Liver (tissue), 10 donors: ENCODE measurements at places on chromosomes 6 and 20.

DNA sequence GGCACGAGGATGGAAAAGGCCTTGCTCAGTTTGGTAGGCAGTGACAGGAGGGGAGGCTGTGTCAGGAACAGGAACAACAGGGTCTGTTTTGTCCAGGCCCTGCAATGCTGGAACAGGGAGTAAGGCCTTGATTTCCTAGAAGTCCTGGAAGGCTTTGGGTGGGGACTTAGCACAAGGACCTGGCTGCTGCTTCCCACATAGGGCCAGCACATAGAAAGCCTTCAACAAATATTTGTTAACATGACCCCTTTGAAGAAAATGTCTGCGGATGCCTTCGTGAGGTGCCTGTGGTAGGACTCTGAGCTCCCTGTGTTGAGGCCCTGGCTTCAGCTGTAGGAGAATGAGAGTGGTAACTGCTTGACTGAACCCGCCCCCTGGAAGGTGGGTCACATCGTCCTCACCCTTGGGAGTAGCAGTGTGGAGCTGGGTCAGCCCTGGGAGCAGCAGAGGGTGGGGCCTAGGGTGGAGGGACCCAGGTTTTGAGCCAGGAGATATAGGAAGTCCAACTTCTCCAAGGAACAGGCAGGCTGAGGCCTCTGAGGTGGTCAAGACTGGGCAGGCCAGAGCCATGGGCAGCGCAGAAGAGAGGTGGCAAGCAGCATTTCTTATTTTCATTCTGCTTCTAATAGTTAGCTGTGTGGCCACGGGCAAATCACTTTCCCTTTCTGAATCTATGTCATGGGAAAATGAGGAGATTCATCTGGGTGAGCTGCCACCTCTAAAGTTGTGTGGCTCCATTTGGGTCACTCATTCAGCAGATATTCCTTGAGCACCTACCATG is 50.0 kb downstream of the CNBD2 start:
- H3K27me3 ChIP-seq = no peaks in the 10 kb centered on the region
- DNase-seq = no peak
- H3K4me1 ChIP-seq = no peaks in the 10 kb centered on the region

- no peak for DNase-seq
- H3K36me3 ChIP-seq = no peaks in the 10 kb centered on the region
- H3K27me3 ChIP-seq = no peaks in the 10 kb centered on the region
- H3K4me3 ChIP-seq = no peak overlapping the region
These were observed 12.1 kb downstream of the HIVEP2 start for GRCh38 chr6:142932889-142933288.

- no peaks in the 10 kb centered on the region for H3K36me3 ChIP-seq
- no peak for DNase-seq
These were observed 123.1 kb downstream of the OLIG3 start for GRCh38 chr6:137370871-137371633.

- no peaks in the 10 kb centered on the region for H3K36me3 ChIP-seq
- no peaks in the 10 kb centered on the region for H3K27me3 ChIP-seq
- peaks cover 4% of the 10 kb centered on the region for H3K4me1 ChIP-seq
- no peak overlapping the region for H3K27ac ChIP-seq
- H3K4me3 ChIP-seq = no peak overlapping the region
These were observed 57.6 kb downstream of the MEP1A start for GRCh38 chr6:46850792-46851191.

- no peak overlapping the region for H3K27ac ChIP-seq
- peaks cover 3% of the 10 kb centered on the region for H3K36me3 ChIP-seq
- H3K4me1 ChIP-seq = peaks cover 8% of the 10 kb centered on the region
- DNase-seq = no peak
These were observed 2.1 kb downstream of the RPS21 start for GRCh38 chr20:62388839-62389600.

- no peak for DNase-seq
- H3K4me3 ChIP-seq = no peak overlapping the region
- no peaks in the 10 kb centered on the region for H3K36me3 ChIP-seq
- no peaks in the 10 kb centered on the region for H3K4me1 ChIP-seq
- H3K27ac ChIP-seq = no peak overlapping the region
These were observed 65.2 kb upstream of the RSPO3 start for GRCh38 chr6:127053032-127053874.

GRCh38 chr6:77397561-77397960 is 65.7 kb downstream of the HTR1B start:
- no peak overlapping the region for H3K4me3 ChIP-seq
- no peaks in the 10 kb centered on the region for H3K36me3 ChIP-seq
- H3K27ac ChIP-seq = no peak overlapping the region
- H3K27me3 ChIP-seq = no peaks in the 10 kb centered on the region
- no peak for DNase-seq

- H3K4me1 ChIP-seq = no peaks in the 10 kb centered on the region
- H3K27ac ChIP-seq = no peak overlapping the region
- H3K27me3 ChIP-seq = no peaks in the 10 kb centered on the region
- H3K36me3 ChIP-seq = no peaks in the 10 kb centered on the region
These were observed 6.1 kb downstream of the MDFI start for GRCh38 chr6:41644297-41644879.

- no peak for DNase-seq
- no peaks in the 10 kb centered on the region for H3K27me3 ChIP-seq
- H3K4me1 ChIP-seq = no peaks in the 10 kb centered on the region
These were observed 299.5 kb downstream of the PRL start for GRCh38 chr6:21997119-21998037.

DNA sequence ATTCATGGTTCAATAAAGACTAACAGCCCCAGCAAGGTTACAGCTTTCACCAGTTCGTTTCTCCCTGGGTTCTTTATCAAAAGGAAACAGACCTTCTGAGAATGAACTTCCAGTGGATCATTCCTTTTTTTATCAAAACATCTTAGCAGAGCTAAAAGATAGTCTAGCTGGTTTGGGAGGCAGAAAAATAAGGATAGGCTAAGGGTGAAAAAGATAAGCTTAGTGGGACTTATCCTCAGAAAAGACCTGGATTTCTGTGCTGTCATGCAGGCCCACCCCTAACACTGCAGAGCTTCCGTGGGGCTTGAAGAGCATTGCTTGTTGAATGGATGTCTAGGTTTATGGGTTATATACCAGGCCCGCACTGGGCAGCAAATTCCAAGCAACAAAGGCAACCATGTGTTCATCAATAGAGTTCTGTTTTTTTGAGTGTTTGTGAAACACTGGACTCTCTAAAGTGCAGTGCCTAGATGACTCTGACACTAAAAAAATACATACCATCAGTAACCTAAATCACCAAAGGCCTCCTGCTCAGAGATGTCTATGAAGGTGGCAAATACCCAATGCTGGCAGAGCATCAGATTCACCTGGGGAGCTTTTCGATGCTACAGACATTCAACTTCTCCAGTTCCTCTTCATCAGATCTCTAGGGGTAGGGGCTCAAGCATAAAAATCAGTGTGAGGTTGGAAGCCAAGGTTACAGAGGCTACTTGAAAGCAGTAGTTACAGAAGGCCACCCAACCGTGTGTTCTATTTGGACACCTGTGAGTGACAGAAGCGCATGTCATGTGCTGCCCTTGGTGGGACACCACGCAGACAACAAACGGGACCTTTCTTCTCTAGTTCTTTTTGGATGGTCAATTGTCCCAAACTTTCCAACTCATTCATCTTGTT is 53.0 kb downstream of the TNFAIP3 start:
- no peaks in the 10 kb centered on the region for H3K36me3 ChIP-seq
- H3K4me1 ChIP-seq = no peaks in the 10 kb centered on the region
- no peaks in the 10 kb centered on the region for H3K27me3 ChIP-seq
- no peak overlapping the region for H3K4me3 ChIP-seq

DNA sequence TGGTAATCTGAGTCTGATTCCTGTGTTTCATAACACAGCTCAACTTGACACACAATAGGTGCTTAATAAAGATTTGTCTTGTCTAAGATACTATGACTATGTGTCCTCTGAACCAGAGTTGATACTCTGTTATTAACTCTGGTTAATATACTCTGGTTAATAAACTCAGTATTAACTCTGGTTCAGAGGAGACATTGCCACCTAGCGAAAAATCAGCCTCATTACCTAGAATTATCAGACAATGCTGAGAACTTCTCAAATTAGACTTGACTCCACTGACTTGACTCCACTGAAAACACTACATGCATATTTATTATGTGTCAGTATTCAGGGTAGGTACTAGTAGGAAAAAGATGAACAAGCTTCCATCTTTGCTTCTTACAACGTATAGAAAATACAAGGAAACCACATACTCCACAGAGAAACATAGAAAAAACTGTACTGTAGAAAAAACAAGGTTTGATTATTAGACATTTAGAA is 73.9 kb downstream of the AHI1 start:
- no peaks in the 10 kb centered on the region for H3K36me3 ChIP-seq
- H3K27me3 ChIP-seq = no peaks in the 10 kb centered on the region
- H3K4me3 ChIP-seq = no peak overlapping the region
- no peak overlapping the region for H3K27ac ChIP-seq
- H3K4me1 ChIP-seq = no peaks in the 10 kb centered on the region

DNA sequence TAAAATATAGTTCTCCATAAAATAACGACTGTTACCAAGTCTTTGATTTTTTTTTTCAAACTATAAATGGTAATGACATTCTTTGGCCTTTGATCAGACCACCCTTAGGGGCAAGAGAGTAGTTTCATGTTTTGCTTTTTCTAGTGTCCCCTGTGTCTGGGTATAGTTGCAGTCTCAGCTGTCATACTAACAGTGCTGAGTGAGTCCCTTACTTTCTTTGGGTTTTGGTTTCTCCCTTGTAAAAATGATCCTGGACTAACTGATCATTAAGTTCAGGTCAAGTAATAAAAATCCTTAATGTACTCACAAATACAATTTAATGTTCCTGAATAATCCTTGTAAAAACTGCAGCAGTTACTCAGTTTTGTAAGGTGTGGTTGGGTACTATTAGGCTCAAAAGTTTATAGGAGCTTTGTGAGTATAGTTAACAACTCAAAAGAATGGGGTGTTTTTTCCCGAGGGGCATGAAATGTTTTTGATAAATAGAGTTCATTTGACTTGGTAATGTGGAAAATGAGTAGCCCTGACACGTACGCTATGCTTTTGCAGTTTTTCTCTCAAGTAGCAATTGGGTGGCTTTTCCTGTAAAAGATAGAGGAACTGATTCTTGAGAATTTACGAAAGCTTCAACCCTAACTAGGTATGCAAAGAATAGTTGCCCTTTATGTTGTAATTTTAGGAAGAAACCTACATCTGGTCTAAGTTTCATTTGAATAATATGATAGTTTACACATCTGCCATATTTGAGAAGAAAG is 6.2 kb downstream of the PTPN1 start:
- no peak overlapping the region for H3K4me3 ChIP-seq
- H3K36me3 ChIP-seq = no peaks in the 10 kb centered on the region
- H3K4me1 ChIP-seq = peaks cover 44% of the 10 kb centered on the region
- no peaks in the 10 kb centered on the region for H3K27me3 ChIP-seq

GRCh38 chr6:16332175-16332542 is 93.8 kb downstream of the GMPR start:
- peaks cover 5% of the 10 kb centered on the region for H3K36me3 ChIP-seq
- peak; percentile 84 for DNase-seq
- H3K27ac ChIP-seq = no peak overlapping the region

GRCh38 chr6:158043008-158043407 is 61.3 kb downstream of the SYNJ2 start:
- H3K27me3 ChIP-seq = no peaks in the 10 kb centered on the region
- no peak overlapping the region for H3K4me3 ChIP-seq
- peaks cover 5% of the 10 kb centered on the region for H3K4me1 ChIP-seq
- H3K36me3 ChIP-seq = peaks cover 3% of the 10 kb centered on the region

- H3K36me3 ChIP-seq = peaks cover 28% of the 10 kb centered on the region
- no peaks in the 10 kb centered on the region for H3K27me3 ChIP-seq
- no peak overlapping the region for H3K4me3 ChIP-seq
- DNase-seq = no peak
- no peaks in the 10 kb centered on the region for H3K4me1 ChIP-seq
These were observed 12.2 kb upstream of the VNN1 start for GRCh38 chr6:132725947-132726607.
